ENCODE measurements at places on chromosomes 12 and 14.

DNA sequence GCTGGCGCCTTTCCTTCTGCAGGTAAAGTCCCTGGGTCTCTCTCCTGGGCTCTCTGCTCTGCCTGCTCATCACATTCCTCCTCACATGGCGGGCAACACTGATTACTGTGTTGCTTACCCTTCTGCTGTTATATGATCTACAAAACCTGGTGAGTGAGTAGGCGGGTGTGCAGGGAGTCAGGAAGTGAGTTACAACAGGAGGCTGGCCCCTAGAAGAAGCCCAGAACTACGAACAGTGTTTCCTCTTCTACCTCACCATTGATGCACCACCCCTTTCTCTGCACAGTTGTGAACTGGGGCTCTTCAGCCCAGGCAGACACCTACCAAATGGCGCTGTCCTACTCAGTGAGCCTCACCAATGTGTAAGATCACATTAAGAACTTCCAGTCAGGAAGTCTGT is 4.9 kb upstream of the KLHL33 start:
- DNase-seq, result no peak

DNA sequence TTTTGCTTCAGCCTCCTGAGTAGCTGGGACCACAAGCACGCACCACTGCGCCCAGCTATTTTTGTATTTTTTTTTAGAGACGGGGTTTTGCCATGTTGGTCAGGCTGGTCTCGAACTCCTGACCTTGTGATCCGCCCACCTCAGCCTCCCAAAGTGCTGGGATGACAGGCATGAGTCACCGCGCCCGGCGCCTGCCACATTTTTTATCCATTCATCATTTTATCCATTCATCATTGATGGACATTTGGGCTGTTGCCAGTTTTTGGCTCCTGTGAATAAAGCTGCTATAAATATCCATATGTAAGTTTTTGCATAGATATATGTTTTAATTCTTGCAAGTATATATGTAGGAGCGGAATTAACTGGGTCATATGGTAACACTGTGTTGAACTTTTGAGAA is 79.5 kb downstream of the DAAM1 start:
- DNase-seq, result no peak

GRCh38 chr12:13443498-13443897 is 247.0 kb downstream of the EMP1 start:
- no peak for DNase-seq

- DNase-seq, result no peak
Observed at GRCh38 chr12:127750076-127750840, 516.7 kb upstream of the TMEM132C start.

DNA sequence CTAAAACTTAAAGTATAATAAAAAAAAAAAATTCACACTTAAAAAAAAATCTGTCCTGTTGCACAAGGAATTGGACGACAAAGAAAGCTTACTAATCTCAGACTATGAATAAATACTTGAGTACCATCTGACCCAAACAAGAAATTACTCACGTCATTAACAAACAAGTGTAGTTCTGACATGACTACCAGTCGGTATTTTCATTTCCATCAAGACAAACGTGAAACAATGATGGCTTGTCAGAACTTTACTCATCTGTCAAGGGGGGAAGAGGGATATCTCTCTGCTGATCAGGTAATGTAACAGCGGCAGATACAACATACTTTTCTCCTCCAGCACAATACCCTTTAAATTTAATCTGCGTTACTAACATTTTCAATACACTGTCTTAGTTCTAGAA is 78.3 kb downstream of the CDK17 start:
- no peak for DNase-seq

- no peak for DNase-seq
Observed at GRCh38 chr14:100362311-100362927, 39.3 kb downstream of the SLC25A47 start.

Measured in stimulated activated CD8-positive, alpha-beta memory T cell treated with anti-CD3 and anti-CD28 coated beads, Interleukin-15, amount 100 ng/mL, for 24 hours (primary cell).